ENCODE measurements at places on chromosomes 3 and 15.

- DNase-seq = no peak
Observed at GRCh38 chr3:116263842-116264545, 181.3 kb downstream of the LSAMP start.

- no peak for DNase-seq
Observed at GRCh38 chr15:63764804-63765311, 68.9 kb downstream of the HERC1 start.

DNA sequence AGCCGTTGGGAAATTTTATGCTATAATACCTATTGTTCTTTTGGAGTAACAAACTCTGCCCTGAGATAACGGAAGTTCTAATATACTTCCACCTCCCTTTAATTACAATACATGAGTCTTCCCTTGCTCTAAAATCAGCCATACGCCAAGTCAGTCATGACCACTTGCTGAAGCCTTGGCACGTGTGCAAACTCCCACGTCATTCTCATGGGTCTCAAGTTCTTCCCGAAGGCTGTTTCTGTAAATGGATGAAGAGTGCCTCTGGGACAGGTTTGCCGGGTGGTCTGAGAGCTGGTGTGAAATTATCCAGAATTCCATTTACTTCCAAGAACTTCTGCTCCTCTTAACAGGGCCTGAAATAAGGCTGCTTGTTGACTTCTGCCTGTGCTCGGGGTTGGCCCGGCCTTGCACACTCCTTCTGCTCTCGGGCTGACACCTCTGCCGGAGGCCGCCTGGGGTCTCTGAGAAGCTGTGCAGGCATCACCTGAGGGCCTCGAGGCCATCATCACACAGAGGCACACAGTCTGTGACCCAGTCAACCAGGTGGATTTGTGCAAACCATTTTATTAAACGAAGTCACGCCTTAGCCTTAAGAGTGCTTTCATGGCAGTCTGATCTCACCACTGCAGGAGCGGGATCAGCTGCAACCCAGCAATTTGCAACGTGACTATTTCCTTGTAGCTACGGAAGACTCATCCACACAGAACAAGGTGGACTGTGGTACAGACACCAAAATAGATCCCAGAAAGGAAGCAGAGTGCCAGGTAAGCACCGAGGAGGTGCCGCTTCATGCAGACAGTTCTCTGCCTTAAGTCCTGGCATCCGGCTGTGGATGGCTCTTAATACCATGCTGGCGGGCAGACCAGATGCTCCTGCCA lies 120.1 kb downstream of the ADAMTS17 start:
- DNase-seq = no peak

- no peak for DNase-seq
Observed at GRCh38 chr15:101348643-101349042, 53.6 kb upstream of the SNRPA1 start.

- no peak for DNase-seq
Observed at GRCh38 chr3:39783680-39784079, 25.7 kb upstream of the MYRIP start.

GRCh38 chr3:150227839-150228238 lies 180.3 kb upstream of the TSC22D2 start:
- DNase-seq = no peak

DNA sequence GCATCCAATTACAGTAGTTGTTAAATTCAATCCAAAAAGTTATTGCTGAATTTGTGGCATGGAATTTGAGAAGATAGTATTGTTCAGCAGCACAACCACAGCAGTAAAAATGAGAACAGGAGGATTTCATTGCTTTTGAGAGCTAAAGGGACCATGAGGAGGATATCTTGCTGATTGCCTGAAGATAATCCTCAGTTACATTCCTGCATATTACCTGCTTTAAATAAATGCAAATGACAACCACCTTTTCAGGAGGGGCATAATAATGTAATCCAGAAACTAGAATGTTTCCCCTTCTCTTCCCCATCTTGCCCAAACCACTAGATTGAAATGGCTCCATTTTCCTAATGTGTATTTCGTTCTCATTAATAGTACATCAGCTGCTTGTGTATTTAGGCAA lies 35.2 kb upstream of the SLC2A2 start:
- DNase-seq = no peak

GRCh38 chr15:63045879-63046278 lies 3.3 kb downstream of the TPM1 start:
- DNase-seq = no peak

DNA sequence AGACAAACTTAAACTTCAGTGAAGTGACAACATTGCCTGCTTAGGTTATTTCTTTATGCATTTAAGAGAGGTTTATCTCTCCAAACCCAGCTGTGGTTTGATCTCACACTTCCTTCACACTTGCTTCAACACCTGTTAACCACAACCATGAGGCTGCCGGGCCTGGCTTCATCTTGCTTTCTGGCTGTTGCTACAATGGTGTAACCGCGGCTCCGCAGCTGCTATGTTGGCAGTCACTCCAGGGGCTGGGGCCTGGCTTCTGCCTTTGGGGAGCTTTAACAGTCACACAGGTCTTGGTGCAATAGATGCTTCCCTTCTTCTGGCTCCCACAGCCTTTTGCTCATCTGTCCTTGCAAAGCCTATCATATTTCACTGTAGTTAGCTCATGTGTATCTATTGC lies 72.9 kb upstream of the MNS1 start:
- DNase-seq = no peak

GRCh38 chr3:196643201-196643749 lies 3.8 kb downstream of the NRROS start:
- DNase-seq = no peak

DNA sequence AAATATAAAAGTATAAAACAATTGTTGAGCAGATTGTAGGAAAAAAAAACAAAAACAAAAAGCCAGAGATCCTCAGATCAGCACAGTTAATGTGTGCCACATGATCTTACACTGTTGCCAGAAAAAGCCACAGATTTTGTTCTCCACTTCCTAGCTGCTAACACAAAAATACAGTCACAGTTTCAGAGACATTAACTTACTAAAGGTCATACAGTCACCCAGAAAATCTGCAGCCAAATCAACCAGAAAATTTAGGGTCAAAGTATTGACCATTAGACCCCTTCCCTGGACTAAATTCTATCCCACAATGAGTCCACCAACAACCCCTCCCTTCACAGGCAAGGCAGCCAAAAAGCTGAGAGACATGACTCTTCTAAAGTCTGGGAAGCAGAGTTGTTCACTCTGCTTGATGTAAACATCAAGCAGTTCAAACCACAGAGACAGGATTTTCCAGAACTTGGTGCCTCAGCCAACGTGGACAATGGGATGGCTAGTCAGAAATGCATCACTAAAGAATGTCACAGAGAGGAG lies 59.1 kb downstream of the SST start:
- no peak for DNase-seq

DNA sequence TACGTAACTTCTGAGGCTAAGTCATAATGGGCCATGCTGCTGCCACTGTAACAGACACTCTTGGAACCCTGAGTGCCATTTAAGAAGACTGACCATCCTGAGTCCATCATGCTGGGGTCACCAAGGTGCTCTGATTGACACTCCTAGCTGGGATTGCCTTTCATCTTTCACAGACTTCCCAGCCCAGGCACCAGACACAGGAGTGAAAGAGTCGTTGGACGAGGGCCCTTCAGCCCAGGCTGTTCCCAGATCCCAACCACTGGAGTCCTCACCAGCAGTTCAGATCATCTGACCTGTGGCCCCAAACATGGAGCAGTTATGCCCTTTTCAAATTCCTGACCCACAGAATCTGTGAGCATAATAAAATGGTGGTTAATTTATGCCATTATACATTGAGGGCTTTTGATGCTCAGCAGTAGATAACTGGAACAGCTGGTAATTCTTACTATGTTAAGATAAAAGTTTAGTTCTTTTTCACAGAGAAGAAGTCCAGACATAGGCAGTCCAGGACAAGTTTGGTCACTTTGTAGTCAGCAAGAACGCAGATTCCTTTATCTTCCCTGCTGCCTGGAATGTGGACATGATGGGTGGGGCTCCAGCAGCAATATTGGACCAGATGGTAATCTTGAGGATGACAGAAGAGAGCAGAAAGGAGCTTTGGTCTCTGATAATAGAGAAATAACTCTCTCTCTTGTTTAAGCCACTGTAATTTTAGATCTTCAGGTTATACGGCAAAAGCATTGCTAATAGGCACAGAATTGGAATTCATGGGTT lies 7.3 kb upstream of the EHD4 start:
- DNase-seq = no peak

DNA sequence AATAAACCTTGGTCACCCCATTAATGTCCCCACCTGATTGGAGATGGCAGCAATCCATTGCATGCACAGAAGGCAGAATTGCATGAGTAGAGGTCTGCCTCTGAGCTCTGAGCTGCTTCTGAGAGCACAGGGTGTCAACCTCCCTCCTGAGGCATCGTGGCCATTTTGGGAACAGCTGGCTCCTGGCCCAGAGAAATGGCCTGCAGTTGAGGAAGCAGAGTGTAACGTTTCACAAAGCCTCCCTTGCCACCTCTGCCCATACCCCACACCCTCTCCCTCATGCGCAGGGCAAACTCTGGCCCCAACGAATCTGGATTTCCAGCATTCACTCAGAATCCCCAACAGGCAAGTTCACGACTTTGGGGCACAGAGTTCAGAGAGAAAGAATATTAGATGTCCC lies 198.9 kb downstream of the ADAMTS9 start:
- no peak for DNase-seq

DNA sequence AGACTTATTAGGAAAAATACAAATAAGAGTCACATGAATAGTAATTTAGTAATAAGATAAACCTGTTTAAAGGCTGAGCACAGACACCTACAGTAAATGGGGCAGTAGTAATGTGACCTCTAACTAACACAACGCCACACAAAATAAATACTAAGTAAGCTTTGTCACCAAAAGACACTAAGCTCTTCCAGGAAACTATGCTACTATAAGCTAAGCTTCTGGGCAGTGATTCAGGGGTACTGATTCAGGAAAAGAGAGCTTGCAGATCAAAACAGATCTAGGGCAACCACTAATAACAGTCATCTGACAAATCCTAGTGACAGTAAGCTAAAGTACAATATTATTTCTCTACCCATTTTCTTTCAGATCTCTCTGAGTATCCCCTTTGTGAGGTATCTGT lies 68.8 kb downstream of the PLOD2 start:
- DNase-seq = no peak

- DNase-seq = no peak
Observed at GRCh38 chr3:152419748-152420147, 151.0 kb downstream of the MBNL1 start.

- DNase-seq = no peak
Observed at GRCh38 chr3:193301433-193301832, 60.4 kb downstream of the PLAAT1 start.
